ENCODE measurements at places on chromosomes 3 and 15. TPM values are rescaled to one million over a fixed set of nuclear protein-coding genes. Genes with fewer than 3 reads are reported as not detected.

Gene EHD4
- 16.3 TPM for total RNA-seq

Gene IL5RA
- not detected for total RNA-seq

Gene MME
- 670 TPM for total RNA-seq

Gene CPNE9
- total RNA-seq = not detected

Gene CYP1A2
- not detected for total RNA-seq

Gene FGF7
- total RNA-seq = 342 TPM

Gene COL6A5
- under 0.01 TPM for total RNA-seq

Gene GOLGA6L9
- 3.3 TPM for total RNA-seq

Gene GALNT15
- 9.5 TPM for total RNA-seq

Gene TMEM212
- not detected for total RNA-seq

Gene RARRES1
- 43.9 TPM for total RNA-seq

Gene ATP13A4
- 0.89 TPM for total RNA-seq

Gene CYP8B1
- total RNA-seq = not detected

Gene DLEC1
- under 0.01 TPM for total RNA-seq

Gene SAMMSON
- not detected for total RNA-seq

Gene MUC20
- not detected for total RNA-seq

Gene NCK1
- 46.1 TPM for total RNA-seq

Gene PDIA5
- total RNA-seq = 119 TPM

Gene AGBL1
- not detected for total RNA-seq

Gene MED12L
- 0.89 TPM for total RNA-seq

Gene AADACL2
- total RNA-seq = not detected

Gene ITIH1
- total RNA-seq = not detected

Gene A4GNT
- total RNA-seq = not detected
